Lower lobe of right lung (tissue), 2 donors: ENCODE measurements at places on chromosomes 1 and 21. TPM values are rescaled to one million over a fixed set of nuclear protein-coding genes. Genes with fewer than 3 reads are reported as not detected.

DNA sequence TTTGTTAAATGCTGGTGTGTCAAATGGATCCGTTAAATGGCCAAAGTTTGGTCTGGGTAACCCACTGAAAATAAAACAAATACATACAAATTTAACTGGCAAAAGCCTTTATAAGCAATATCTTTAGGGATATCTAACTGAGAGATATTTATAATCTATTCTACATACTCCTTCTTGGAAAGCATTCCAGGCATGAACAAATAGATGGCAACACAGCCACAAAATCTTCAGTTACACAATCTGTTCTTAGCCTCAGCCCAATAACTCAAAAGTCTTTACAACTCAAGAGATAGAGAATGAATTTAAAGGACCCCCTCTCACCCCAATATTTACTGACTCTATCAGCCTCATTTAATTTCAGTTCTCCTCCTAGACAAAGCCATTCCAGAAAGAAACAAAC lies 58.7 kb downstream of the NRDC start:
- no peak overlapping the region for H3K27ac ChIP-seq
- no peaks in the 10 kb centered on the region for H3K27me3 ChIP-seq
- no peak for DNase-seq
- no peaks in the 10 kb centered on the region for H3K4me1 ChIP-seq
- H3K36me3 ChIP-seq: peaks cover 98% of the 10 kb centered on the region

DNA sequence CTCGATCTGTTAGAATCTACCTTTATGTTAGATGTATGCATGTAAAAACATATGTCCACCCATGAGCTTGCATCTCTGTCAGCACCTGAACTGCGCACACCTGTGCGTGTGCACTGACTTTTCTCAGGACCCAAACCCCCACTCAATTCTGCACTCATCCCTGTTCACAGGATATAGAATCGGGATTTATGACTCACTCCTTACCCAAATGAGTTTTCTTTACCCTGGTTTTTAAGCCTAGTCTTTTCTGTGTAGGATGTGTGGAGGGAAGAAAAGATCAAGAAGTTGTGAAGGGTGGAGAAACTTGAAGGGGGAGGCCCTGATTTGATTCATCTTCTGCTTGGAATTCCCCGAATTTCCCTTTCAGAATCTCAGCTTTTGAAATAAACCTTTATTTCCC lies 2.4 kb downstream of the ACKR1 start:
- no peaks in the 10 kb centered on the region for H3K36me3 ChIP-seq
- H3K4me3 ChIP-seq: peak overlapping the region; percentile 32
- no peak for DNase-seq
- peaks cover 21% of the 10 kb centered on the region for H3K27me3 ChIP-seq
- peaks cover 7% of the 10 kb centered on the region for H3K4me1 ChIP-seq

Gene ATF3
- total RNA-seq: 25.8 TPM

DNA sequence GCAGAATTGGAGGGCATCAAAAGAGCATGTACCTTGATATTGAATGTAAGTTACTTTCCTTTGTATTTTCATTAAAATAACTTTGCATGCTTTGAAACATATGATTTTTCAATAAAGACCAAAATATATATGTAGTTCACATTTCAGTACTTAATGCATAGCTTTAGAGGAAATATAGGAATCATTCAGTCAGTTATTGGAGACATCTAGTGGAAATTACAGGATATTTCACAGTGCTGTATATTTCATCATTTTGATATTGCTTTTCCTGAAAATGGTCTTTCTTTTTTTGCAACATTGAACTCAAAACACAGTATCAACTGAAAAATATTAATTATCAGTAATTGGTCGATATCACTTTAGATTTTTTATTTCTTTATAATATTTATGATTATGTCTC lies 375.8 kb downstream of the NCAM2 start:
- no peak overlapping the region for H3K4me3 ChIP-seq
- no peak for DNase-seq
- no peaks in the 10 kb centered on the region for H3K4me1 ChIP-seq
- no peaks in the 10 kb centered on the region for H3K36me3 ChIP-seq
- no peak overlapping the region for H3K27ac ChIP-seq

DNA sequence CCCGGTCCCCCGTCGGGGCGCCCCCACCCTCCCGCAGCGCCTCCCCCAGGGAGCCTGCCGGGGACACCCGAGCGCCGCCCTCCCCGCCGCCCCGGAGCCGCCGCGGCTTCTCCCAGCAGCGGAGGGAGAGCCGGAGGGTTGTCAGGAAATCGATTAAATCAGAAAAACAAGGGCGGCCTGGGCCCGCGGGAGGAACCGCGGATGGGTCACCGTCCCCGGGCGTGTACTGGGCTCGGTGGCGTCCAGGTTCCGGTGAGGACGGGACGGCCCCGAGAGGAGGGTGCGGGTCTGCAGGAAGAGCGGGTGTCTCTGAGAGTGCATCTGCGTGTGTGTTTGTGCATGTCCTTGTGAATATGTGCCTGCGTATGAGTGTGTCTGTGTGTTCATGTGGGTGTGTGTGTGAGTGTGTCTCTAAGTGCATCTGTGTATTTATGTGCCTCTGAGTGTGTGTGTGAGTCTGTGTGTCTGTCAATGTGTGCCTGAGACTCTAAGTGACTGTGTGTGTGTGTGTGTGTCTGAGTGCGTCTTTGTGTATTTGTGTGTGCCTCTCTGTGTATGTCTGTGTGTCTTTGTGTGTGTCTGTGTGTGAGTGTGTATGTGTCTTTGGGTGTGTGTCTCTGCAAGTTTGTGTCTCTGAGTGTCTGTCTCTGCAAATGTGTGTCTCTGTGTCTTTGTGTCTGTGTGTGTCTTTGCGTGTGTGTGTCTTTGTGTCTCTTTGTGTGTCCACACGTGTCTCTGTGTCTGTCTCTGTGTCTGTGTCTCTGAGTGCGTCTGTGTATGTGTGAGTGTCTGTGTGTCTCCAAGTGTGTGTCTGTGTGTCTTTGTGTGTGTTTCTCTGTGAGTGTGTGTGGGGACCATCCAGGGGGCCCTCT lies 1.1 kb downstream of the SPSB1 start:
- H3K27me3 ChIP-seq: no peaks in the 10 kb centered on the region
- no peaks in the 10 kb centered on the region for H3K36me3 ChIP-seq
- peak overlapping the region; percentile 88 for H3K4me3 ChIP-seq

Gene FCMR
- total RNA-seq: 6.8 TPM

DNA sequence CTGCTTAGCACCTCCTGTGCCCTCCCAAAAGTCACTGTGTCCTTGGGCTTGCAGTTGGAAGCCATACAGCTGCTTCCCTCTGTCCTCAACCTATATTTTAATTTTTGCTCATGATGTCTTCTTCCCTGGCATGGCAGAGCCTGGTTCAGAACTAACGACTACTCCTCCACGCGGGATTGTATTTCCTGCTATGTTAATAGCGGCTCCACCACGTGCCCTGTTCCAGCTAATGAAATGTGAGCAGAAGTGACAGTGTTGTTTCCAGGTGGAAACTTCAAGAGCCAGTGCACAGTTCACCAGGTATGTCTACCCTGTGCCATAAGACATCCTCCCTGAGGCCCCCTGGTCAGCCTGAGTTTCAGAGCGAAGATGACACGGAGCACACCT lies 52.1 kb downstream of the DHRS3 start:
- no peak overlapping the region for H3K27ac ChIP-seq
- peaks cover 8% of the 10 kb centered on the region for H3K4me1 ChIP-seq
- H3K36me3 ChIP-seq: peaks cover 39% of the 10 kb centered on the region
- no peak overlapping the region for H3K4me3 ChIP-seq
- no peak for DNase-seq
- no peaks in the 10 kb centered on the region for H3K27me3 ChIP-seq

GRCh38 chr1:64093941-64094340 lies 109.5 kb upstream of the UBE2U start:
- no peaks in the 10 kb centered on the region for H3K4me1 ChIP-seq
- no peak overlapping the region for H3K4me3 ChIP-seq
- no peaks in the 10 kb centered on the region for H3K27me3 ChIP-seq
- DNase-seq: no peak
- no peak overlapping the region for H3K27ac ChIP-seq

Gene KIF14
- total RNA-seq: 0.44 TPM

DNA sequence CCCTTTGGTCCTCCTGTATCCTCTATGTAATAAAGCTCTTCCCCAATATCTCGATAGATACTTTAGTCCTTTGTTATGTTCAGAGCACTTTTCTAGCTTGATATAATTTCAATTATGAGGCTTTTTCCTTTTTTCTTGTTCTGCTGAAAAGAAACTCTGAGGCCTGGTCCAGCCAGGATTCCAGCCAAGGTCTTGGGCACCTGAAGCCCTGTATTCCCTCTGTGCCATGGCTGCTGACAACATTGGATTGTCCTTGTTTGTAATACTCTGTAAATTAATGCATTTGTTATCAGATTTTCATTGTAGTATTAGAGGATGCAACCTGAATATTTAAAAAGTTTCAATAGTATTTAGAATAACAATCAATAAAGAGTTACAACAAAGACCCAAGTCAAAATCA lies 67.9 kb upstream of the ADAMTS5 start:
- H3K27ac ChIP-seq: no peak overlapping the region
- no peaks in the 10 kb centered on the region for H3K36me3 ChIP-seq
- no peak for DNase-seq
- no peak overlapping the region for H3K4me3 ChIP-seq
- no peaks in the 10 kb centered on the region for H3K4me1 ChIP-seq

- DNase-seq: no peak
- H3K27ac ChIP-seq: no peak within 1 kb of the TSS
- peaks cover 52% of the 10 kb centered on the region for H3K27me3 ChIP-seq
- no peaks in the 10 kb centered on the region for H3K36me3 ChIP-seq
Measured at GRCh38 chr1:224615861-224616755, at the start of gene CNIH3. Gene CNIH3 (plus strand): TSS chr1:224616317. CDS start chr1:224617175, 858 bp downstream.

Gene FAM72C
- not detected for total RNA-seq

DNA sequence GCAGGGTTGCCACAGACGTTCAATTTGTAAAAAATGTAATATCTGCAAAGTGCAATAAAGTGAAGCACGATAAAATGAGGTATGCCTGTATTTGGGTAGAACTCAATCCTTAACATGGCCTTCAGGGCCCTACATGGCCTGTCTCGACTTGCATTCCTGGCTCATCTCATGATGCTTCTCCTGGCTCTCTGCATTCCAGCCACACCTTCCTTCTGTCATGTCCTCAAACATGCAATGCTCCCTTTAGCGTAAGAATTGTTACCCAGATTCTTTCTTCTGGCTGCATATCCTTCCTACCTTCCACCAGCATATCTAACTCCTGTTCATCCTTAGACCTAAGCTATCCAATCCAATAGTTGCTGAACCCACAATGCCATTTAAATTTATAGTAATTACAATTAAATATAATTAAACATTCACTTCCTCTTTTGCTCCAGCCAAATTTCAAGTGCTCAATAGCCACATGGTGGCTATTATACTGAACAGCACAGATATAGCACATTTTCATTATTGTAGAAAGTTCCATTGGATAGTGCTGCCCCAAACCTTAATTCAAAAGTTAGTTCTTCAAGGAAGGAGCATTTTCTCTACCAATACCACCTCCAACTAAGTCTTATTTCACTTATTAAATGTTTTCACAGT lies 32.6 kb downstream of the FGGY start:
- no peaks in the 10 kb centered on the region for H3K36me3 ChIP-seq
- no peak for DNase-seq
- no peaks in the 10 kb centered on the region for H3K4me1 ChIP-seq
- no peak overlapping the region for H3K27ac ChIP-seq
- H3K4me3 ChIP-seq: no peak overlapping the region
- H3K27me3 ChIP-seq: no peaks in the 10 kb centered on the region

Gene SLAMF7
- total RNA-seq: 7.9 TPM

GRCh38 chr1:109615879-109616278 lies 3.5 kb downstream of the GNAT2 start:
- H3K27ac ChIP-seq: peak overlapping the region; percentile 59
- H3K4me1 ChIP-seq: peaks cover 39% of the 10 kb centered on the region

GRCh38 chr1:32915766-32916706 lies 14.8 kb upstream of the TMEM54 start:
- no peak for DNase-seq
- H3K27ac ChIP-seq: no peak overlapping the region
- H3K4me1 ChIP-seq: no peaks in the 10 kb centered on the region
- H3K36me3 ChIP-seq: no peaks in the 10 kb centered on the region
- H3K27me3 ChIP-seq: peaks cover 8% of the 10 kb centered on the region
- no peak overlapping the region for H3K4me3 ChIP-seq

DNA sequence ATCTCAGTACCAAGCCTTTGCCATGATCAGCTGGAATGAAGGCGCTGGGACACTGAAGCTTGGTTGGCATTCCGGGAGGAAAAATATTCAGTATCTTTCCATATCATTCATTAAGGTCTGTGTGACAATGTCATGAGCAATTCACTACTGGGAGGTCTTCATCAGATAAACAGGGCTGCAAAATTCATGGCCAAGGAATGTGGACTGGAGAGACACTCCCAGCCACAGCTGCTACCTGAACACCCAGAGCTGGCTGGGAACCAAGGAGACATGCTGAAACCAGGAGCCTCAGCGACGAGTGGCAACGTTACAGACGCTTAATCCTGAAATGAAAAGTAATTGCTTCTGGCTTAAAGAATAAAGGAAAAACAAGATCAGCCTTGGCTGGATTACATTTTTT lies 30.6 kb upstream of the DDAH1 start:
- peaks cover 3% of the 10 kb centered on the region for H3K4me1 ChIP-seq
- H3K4me3 ChIP-seq: no peak overlapping the region
- no peaks in the 10 kb centered on the region for H3K36me3 ChIP-seq
- no peaks in the 10 kb centered on the region for H3K27me3 ChIP-seq
- peak; percentile 65 for DNase-seq

Gene SH2D5
- not detected for total RNA-seq

DNA sequence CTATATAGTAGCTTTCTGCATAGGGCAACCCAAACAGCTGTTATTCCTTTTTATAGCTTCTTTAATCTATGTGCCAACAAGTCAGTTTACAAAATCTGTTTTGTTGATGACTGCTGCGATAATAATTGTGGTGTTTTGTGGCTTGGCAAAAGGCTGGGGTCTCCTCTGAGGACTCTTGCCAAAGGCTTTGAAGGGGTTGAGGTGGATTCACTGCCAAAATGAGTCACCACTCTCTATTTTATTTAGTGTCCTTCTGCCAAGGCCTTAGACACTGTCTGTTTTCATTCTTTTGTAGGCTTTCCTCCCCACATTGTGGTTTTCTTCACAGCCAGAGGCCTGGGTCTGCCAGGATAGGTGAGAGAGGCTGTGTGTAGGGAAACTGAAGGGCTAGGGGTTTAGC lies 161.8 kb downstream of the NFIA start:
- H3K4me1 ChIP-seq: peaks cover 39% of the 10 kb centered on the region
- H3K27ac ChIP-seq: peak overlapping the region; percentile 4
- H3K4me3 ChIP-seq: no peak overlapping the region
- H3K36me3 ChIP-seq: no peaks in the 10 kb centered on the region
- no peaks in the 10 kb centered on the region for H3K27me3 ChIP-seq

GRCh38 chr1:68046885-68047658 lies 3.4 kb downstream of the DIRAS3 start:
- H3K4me1 ChIP-seq: no peaks in the 10 kb centered on the region
- H3K4me3 ChIP-seq: no peak overlapping the region
- no peak for DNase-seq
- H3K27me3 ChIP-seq: no peaks in the 10 kb centered on the region
